ENCODE measurements at places on chromosomes 2 and 18. TPM values are rescaled to one million over a fixed set of nuclear protein-coding genes. Genes with fewer than 3 reads are reported as not detected.

DNA sequence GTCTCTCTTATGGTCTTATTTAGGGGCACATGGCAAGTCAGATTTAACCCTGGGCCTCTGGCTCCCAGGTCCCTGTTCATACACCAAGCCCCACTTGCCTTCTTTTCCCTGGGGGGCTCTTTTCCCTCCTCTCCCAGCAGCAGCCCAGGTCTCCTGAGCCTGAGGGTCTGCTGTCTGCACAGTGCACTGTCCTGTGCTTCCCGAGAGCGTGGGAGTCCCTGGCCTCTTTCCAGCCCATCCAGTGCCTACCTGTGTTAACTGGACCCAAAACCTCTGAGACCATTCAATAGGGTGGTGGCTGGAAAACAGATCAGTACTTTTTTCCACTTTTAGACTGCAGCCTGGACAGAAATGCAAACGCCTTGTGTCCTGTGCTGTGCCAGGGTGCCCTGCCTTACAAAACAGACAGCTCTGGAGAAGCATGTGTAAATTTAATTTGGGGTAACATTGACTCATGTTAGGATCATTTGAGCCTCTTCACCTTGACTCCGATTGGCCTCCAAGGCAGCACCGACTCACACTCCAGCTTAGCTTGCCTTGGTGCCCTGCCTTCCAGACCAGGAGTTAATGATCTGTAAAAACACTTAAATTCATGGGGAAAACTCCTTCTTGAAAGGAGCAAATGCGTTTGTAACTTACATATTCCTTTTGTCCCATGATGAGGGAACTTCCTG is 34.3 kb downstream of the TWIST2 start:
- DNase-seq: no peak

DNA sequence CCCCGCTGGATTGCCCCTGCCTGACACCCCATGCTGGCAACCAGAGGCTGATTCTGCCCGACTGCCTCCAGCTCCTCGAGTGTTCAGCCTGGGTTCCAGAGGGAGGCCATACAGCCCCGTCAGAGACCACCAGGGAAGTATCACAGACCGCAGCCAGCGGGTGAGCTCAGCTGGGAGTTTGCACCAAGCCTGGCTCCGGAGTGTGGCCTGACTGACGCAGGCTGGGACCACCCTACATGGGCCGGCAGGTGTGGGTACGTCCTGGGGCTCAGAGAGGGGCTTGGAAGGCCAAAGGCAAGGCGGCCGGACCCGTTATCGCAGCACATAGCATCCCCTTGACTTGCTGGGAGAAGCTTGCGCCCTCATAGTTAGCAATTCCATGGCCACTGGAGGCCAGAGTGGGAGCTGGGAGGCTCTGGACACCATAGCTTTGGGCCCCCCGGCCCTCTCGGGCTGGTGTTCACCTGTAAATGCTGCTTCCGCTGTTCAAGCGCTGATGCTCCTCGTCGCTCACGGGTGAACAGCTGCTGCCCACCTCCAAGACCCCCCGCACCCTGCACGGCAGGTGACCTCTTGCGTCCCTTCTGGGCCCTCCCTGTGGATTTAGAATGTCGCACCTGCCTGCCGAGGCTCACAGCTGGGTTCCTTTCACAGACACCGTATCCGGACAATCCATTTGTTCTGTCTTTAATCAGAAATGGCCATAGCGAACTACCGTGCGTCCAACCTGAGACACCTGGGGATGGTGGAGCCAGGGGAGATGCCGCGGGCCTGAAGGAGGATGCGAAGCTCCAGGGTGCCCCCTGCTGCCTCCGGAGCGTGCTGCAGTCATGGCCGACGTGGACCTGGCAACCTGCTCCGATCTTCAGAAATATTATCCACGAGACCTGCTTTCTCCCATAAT is 31.2 kb upstream of the SLC66A3 start:
- DNase-seq: peak; percentile 85

GRCh38 chr2:186868344-186868743 is 19.4 kb upstream of the ZSWIM2 start:
- no peak for DNase-seq

FBXO41 gene
- polyA plus RNA-seq: 1.4 TPM

GRCh38 chr2:139366681-139367080 is 586.5 kb upstream of the NXPH2 start:
- peak; percentile 5 for DNase-seq

DNA sequence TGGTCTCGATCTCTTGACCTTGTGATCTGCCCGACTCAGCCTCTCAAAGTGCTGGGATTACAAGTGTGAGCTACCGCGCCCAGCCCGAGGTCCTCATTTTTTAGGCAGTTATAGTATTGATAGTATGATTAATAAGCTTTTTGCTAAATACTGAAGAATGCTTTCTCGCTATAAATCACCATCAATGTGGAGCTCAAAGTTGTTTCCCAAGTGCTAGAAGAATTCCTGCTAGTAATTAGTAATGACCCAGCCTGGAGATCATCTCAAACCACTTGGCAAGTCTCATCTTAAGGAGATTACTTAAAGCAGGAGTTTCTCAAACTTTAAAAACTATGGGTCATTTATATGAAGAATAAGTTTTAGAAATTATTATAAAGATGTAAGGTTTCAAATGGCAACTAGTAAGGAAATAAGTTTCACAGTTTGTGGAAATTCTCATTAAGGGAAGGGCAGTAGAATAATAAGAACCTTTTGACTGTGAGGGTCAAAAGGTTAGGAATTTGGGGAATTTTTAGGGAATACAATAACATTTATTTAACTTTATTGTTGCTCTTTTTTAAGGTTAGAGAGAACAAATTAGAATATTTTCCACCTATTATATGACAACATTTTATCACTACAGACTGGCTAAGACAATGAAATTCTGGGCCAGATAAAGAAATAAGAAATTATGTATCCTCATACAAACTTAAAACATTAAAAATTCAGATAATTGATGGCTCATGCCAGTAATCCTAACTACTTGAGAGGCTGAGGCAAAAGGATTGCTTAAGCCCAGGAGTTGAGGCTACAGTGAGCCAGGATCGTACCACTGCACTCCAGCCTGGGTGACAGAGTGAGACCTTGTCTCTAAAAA is 148.6 kb upstream of the MAP3K20 start:
- DNase-seq: no peak

DNA sequence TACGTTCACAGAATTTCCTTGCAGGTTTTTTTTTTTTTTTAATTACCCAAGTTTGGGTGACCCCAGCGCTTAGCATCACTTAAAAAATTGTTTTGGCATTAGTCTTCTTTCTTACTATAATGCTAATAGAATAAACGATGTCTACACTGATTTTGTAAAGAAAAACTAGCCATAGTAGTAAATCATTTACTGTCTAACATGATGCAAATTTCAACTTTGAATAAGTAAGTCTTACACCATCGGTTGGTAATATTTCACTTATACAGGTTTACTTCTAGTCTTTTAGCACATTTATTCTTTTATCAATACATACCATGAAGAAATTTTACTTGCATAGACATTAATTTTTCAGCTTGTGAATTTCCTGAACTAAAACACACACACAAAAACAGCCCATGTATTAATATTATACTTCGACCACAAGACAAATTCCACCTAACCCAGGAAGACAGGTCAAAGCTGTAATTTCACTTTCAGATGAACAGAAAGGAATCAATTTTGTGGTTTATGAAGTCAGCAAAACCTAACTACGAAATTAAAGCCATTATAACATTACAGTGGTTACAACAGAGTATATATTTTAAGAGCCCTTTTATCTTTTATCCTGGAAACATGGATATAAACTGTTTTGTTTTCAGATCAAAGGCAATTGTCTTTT is 1.9 kb downstream of the YES1 start:
- no peak for DNase-seq

DNA sequence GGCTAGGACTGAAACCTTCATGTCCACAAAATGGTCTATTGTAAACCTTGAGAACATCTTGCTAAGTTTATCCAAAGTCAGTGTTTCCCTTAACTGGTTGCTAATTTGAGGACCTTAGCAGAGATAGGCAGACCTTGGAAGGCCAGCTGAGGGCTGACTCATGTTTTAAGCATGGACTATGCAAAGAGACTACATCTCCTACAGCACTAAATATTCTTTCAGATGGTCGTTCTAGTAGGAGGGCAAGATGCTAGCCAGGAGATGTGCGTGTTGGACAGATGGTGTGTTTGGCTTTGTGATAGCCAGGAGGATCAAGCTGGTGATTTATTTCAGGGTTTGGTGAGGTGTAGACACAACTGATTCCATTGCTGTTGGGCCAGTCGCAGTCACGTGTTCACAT is 75.8 kb downstream of the NRP2 start:
- DNase-seq: no peak
